Right lobe of liver (tissue), 6 donors: ENCODE measurements at places on chromosomes 16 and 17.

DNA sequence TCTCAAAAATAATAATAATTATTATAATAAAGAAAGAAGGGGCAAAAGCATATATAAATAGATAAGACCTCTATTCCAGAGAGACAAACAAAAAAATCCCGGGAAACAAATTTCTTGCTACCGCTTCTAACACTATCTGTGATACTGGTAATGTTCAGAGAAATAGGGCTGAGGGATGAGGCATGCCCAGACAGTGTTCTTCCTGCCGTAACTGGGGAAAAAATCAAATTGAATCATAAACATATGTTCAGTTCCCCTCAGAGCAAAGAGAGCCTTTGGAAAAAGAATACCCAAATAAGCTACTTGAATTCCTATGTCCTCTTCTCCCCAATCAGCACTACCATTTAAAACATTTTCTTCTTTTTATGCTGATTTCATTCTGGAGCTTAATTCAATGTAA lies 688.0 kb downstream of the KCNJ2 start:
- DNase-seq, result no peak

DNA sequence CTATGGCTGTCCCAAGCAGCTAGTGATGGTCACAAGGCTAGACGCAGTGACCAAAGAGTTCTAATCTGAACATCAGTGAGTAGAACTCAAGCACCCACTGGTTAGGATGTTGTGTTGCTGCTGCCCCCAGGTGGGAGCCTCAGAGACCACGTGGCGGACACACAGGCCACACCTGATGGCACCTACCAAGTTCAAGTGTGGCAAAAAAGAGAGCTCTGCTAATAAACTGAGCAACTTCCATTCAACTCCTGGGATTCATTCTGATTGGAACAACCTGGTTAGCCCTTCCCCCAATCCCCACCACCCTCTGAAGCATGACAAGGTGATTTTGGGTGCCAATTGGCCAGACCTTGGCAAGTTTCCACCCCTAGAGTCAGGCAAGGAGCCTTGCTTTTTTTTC lies 3.5 kb upstream of the LCMT1 start:
- DNase-seq, result no peak

DNA sequence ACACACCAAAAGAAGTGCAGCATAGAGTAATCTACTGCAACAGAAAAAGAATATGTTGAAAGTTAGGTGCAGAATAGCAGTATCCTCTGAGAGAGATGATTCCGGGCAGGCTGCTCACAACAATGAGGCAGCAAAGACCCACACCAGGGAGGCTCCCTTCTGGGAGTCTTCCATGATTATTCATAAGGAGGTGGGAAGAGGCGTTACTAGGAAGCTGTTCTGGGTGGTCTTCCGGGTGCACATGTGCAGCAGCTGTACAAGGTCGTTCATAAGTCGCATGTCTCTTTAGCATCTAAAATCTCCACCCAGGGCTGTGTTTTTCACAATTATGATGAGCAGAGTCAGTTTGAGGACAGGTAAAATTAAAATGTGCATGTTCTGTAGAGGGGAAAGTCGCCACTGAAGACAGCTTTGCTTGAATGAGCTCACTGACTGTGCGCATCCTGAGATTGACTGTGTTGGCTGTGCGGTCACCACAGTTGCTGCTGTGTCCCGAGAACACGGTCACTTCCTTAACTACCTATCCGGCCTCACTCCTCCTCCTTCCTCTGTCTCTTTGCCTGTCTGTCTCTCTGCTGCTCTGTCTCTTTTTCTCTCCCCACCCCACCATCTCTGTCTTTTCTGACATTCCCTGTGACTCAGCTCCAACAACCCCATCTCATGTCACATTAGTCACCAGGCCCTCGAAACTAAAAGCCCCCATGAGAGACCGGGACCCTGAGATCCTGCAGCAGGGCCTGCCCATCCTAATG lies 125.5 kb upstream of the HSBP1 start:
- DNase-seq, result no peak

DNA sequence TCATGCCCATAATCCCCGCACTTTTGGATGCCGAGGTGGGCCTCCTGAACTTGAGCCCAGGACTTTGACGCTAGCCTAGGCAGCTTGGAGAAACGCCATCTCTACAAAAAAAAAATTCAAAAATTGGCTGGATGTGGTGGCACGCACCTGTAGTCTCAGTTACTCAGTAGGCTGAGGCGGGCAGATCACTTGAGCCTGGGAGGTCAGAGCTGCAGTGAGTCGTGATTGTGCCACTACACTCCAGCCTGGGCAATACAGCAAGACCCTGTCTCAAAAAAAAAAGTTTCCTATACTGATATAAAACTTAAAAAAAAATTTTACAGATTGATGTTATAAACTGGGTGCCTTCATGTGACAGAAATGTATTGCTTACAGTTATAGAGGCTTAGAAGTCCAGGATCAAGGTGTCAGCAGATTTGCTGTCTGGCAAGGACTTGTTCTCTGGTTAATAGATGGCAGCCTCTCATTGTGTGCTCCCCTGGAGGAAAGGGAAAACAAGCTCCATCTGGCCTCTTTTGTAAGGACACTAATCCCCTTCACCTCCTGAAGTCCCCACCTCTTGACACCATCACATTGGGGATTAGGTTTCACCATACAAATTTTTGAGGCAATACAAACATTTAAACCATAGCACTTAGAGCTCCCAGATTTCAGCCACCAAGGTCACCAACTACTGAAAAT lies 8.5 kb upstream of the CES3 start:
- DNase-seq, result no peak

DNA sequence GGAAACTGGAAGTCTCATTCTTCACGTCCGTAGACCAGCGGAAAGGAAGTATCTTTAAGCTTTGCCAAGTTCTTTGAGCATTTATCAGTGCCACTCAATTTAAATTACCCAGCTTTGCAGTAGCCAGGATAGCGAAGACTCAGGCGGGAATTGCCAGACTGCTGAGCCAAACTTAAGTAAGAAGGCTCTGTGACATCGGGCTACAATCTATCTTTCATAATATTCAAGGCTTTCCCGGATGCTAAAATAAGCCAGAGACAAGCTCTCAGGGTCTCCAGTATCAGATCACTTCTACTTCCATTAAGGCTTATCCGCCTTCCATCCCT lies 436 bp upstream of the BRIP1 start:
- no peak for DNase-seq

GRCh38 chr16:87491522-87492290 lies 1.1 kb downstream of the ZCCHC14 start:
- peak; percentile 67 for DNase-seq

- DNase-seq, result peak; percentile 79
Observed at GRCh38 chr17:4998732-4999429, 1.1 kb downstream of the KIF1C start.

- DNase-seq, result no peak
Observed at GRCh38 chr16:71843572-71843971, 2.2 kb upstream of the ATXN1L start.

GRCh38 chr16:84751947-84752346 lies 52.1 kb downstream of the USP10 start:
- DNase-seq, result no peak

GRCh38 chr17:17884391-17885357 lies 47.9 kb upstream of the SREBF1 start:
- DNase-seq, result no peak
